Stimulated activated CD8-positive, alpha-beta memory T cell treated with anti-CD3 and anti-CD28 coated beads, Interleukin-4, amount 100 ng/mL, for 48 hours (primary cell): ENCODE measurements at places on chromosomes 3 and 15.

DNA sequence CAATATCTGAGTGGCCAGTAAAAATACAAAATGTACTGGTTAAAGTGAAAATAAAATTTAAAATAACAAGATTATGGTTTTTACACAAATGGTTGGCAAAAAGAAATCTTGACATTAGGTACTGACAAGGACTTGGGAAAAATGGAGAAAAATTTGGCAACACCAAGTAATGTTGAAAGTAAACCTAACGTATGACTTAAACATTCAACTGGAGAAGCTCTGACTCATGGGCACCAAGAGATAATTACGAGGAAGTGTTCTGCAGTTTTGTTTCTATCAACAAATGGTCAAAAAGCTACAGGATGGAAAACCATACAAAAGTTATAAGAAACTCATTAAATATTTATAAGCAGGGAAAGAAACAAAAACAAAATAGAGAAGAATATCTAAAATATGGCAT lies 177.7 kb downstream of the ZNF385D start:
- DNase-seq: no peak

- DNase-seq: no peak
Measured at GRCh38 chr3:88985491-88985890, 121.9 kb upstream of the EPHA3 start.

DNA sequence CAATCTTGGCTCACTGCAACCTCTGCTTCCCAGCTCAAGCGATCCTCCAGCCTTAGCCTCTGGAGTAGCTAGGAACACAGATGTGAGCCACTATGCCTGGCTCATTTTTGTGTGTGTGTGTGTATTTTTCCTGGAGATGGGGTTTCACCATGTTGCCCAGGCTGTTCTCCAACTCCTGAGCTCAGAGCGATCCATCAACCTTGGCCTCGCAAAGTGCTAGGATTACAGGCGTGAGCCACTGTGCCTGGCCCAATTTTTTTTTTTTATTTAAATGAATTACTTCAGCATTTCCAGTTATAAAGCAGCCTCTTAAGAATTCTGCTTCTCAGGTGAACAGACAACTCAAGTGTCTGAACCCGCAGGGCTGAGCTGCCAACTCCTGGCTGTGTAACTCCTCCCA lies 20.1 kb upstream of the ST3GAL6 start:
- DNase-seq: no peak

- DNase-seq: peak; percentile 79
Measured at GRCh38 chr15:62847900-62848489, 194.6 kb upstream of the TPM1 start.

GRCh38 chr3:141382571-141382970 lies 14.3 kb downstream of the ZBTB38 start:
- no peak for DNase-seq

DNA sequence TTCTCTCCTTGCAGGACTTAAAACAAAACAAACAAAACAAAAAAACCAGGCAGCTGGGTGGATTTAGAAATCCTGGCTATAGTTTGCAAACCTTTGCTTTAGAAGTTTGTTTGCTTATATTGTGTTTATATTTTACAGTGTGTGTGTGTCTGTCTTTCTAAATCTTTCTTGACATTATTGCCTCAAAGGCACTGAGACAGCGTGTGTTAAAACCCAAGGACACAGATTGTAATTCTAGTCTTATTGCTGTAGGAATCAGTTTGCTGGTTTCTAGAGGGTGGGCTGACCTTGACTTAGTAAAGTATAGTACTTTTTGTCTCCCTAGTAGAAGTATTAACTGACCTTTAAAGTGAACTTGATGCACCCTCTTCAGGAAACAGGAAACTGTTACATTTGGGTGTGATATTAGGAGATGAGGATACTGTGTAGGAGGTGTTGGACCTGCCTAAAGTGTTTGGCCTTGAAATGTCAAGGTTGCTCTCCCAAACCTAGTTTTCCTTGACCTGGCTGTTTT lies 71.0 kb downstream of the TCF12 start:
- no peak for DNase-seq

GRCh38 chr3:173258697-173259096 lies 117.7 kb upstream of the SPATA16 start:
- DNase-seq: no peak

GRCh38 chr15:70227147-70227546 lies 129.4 kb upstream of the TLE3 start:
- DNase-seq: no peak

DNA sequence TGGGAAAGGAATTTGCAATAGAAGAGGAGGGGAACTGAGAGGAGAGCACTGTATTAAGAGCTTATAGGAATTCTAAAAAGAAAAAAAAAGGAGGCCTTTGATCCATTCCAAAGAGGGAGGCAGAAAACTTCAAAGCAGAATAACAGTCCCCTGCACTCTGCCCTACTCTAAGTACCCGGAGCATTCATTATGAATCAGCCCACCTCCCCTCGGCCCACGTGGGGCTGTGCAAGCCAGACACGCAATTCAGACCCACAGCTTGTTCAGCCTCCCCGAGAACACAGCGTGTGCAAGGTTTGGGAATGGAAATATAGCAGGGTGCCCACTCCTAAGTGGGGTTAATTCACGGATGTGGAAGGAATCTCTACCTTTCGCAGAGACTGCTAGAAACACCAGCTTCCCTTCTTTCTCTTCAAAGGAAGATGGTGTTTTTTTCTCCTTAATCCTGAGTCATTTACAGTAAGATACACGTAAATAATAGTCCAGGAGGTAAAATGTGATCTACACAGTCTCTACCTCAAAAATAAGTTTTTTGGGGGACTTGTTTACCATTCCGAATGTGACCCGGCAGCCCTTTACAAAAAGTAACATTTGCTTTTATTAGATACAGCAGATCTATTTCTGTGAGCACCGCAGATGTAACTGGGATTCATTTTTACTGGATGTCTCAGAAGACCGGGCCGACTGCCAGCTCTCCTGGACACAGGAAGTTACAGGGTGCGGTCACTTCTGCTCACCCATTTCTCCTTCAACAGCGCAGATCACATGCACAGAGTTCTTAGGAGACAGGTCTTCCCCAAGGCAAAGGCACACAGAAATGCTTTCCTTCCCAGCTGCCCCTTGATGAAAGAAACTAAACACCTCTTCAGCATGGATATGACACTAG lies 768.5 kb upstream of the CFAP20DC start:
- DNase-seq: no peak

DNA sequence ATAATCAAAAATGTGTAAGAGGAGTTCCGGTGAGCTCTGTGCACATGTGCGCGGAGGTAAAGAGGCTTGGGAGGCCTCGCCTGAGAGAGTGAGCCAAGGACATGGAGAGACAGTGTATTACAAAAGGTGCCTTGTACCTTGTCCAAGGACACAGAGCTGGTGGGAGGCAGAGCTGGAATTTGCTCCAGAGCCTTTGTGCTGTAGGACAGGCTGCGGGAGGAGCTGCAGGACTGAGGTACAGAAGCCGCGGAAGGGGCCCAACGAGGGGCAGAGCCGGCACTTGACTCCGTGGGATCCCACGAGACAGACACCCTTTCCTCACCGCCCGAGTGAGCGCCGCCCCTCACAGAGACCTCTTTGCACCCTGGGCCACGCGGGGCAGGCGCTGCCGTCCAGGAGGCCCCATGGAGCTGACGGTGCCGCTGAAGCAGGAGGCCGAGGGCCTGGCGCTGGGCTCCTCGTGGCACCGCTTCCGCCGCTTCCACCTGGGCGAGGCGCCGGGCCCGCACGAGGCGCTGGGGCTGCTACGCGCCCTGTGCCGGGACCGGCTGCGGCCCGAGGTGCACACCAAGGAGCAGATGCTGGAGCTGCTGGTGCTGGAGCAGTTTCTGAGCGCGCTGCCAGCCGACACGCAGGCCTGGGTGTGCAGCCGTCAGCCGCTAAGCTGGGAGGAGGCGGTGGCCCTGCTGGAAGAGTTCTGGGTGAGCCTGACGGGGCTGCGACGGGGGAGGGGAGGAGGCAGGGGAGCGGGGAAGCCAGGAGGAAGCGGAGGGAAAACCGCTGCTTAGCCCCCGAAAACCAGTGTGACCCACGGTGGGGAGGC lies 68.7 kb downstream of the SLTM start:
- no peak for DNase-seq

- DNase-seq: no peak
Measured at GRCh38 chr3:104956620-104957345, 409.9 kb upstream of the ALCAM start.

DNA sequence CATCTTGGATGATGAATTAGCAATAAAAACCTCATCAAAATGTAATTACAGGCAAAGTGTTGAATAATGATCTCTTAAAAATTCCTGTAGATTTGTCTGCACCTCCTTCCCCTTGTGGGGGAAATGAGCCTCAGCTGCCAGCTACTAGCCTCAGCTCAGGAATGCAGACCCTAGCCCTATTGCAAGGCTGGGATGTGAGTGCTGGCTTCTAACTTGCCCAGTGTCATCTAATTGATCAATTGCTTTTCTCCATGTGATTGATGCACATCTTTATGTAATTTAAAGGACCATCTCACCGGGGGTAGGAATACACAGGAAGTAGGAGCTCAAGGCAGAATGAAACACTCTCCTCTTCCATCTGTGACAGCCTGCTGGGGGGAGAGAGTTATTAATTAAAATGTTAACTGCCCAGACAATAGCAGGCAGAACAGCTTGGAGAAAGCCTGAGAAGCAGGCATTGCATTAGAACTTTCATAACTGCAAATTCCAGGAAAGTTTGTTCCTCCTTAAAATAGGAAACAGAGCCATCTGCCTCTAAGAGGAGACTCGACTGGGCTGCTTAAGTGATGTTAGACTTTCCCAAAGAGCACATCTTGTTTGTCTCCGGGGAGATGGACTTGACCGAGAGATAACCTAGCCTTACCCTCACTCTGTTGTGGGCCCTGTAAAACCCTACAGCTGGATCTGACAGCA lies 69.6 kb downstream of the LRTM1 start:
- no peak for DNase-seq

- DNase-seq: no peak
Measured at GRCh38 chr3:48528048-48528447, 24.1 kb upstream of the SHISA5 start.

GRCh38 chr3:156691920-156692319 lies 17.5 kb downstream of the TIPARP start:
- DNase-seq: no peak

DNA sequence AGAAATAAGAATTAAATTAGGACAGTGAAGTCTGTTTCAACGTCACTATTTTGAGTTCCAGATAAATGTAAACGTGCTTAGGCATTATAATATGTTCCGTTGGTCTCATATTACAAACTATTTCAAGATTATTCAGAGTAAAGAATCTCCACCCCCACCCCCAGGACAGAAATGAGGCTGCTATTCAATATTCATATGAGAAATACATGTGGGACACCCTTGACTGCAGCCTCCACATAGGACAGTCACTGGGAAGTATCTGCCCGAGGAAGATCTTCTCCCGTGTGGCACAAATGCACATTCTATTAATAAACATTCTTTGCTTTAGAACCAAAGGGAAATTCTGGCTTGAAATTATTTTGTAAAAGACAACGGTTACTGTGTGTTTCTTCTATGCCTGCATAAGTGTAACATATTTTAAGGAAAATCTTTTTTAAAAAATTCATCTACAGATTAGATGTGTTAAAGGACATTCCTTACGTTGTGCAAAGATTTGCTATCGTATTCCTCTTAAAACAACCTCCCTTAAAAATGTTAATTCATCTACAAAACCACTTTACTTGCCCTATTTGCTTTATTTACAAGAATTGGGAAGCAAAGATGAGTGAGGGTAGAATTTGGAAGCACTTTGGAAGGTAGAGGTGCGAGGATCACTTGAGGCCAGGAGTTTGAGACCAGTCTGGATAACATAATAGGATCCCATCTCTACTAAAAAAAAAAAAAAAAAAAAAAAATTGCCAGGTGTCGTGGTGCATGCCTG lies 148.3 kb upstream of the SOX14 start:
- no peak for DNase-seq

GRCh38 chr3:125340121-125340520 lies 35.0 kb downstream of the ZNF148 start:
- DNase-seq: no peak

DNA sequence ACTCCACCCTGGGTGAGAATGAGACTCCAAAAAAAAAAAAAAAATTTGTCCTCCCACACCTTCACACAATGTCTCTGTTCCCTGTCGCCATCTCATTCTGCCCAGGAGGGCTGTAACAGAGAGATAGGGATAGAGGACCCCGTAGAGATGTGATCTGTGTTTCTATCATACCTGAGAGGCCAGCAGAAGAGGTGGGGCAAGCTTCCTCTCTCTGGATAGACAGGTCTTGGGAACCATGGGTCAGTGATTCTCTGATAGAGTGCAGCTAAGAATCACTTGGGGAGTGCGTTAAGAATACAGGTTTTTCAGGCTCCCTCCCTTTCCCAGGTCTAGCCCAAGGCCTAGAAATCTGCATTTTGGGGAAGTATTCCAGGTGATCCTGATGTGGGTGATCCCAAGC lies 8.3 kb downstream of the CA12 start:
- no peak for DNase-seq

- no peak for DNase-seq
Measured at GRCh38 chr3:30456264-30456663, 150.1 kb upstream of the TGFBR2 start.

GRCh38 chr15:89775815-89776214 lies 317 bp upstream of the MESP2 start:
- DNase-seq: no peak

- DNase-seq: no peak
Measured at GRCh38 chr3:8555113-8555661, 53.6 kb downstream of the LMCD1 start.

DNA sequence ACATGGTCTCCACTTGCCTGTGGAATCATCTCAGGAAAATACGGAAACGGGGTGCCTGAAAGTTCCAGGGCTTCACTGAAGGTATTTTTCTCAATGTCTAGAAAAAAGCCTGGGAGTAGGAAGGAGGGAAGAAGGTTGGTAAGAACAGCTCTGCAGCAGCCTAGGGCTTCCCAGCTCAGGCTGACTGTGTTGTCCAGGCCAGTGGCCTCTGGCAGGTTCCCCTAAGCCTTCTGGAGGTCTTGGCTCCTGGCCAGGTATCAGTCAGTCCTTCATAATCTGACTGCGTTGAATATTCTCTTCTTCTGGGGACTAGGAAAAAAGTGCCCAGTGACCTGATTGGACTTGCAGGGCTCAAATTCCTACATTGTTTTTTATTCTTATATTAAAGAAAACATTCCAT lies 38.6 kb downstream of the SSR3 start:
- no peak for DNase-seq

DNA sequence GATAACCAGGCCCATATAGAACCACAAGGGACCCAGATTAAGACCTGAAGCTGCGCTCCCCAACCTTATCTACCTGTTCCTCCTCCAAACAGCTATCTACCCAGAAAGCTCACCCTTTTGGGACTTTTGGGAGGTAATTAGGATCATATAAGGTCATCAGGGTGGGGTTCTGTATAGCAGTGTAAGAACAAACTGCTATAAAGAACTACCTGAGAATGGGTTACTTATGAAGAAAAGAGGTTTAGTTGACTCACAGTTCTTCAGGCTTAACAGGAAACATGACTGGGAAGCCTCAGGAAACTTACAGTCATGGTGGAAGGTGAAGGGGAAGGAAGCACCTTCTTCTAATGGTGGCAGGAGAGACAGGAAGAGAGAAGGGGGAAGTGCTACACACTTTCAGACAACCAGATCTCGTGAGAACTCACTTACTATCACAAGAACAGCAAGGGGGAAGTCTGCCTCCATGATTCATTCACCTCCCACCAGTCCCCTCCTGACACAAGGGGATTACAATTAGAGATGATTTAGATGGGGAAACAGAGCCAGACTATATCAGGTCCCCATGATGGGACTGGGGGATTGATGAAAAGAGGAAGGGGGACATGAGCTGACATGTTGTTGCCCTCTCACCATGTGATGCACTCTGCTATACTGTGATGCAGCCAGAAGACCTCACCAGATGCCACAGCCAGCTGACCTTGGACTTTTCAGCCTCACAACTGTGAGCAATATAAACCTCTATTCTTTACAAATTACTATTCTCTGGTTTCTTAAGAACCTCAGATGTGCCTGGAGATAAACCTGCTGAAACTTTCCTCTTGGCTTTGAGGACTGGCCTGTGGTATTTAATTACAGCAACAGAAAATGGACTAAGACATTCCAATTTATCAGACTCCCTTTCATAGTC lies 15.3 kb upstream of the FMN1 start:
- DNase-seq: peak; percentile 34
